Hematopoietic multipotent progenitor cell treated with erythropoietin and hydrocortisone succinate and interleukin-3 and kit ligand, for 6 days (in vitro differentiated cells): ENCODE measurements at places on chromosomes 1 and 21.

DNA sequence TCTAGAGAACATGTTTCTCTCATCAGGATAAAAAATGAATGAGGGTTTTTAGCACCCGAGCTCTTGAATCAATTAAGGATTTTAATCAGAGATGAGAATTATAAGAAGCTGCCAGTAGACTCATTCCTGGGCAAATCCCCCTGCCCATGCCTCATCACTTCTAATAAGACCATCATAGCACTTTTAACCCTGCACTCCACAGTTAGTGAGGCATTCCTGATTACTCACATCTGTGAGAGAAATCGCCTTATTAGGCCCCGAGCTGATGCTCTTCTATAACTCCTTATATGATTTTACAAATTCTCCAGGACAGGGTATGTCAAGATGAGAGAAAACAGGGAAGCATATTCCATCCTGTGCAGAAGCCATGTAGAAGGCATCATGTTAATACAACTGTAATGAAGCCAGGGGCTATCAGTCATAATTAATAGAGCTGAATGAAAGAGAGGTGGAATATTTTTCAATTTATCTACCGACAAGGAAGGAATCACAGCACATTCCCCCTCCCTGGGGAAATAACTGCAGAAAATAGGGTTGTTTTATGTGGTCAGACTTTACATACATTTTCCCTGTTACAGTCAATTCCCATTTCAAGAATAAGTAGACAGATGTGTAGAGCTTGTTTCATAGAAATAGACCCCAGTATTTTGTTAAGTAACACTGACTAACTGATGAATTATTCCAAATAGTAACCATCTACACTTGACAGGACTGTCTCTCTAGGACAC is 272.7 kb downstream of the HHIPL2 start:
- DNase-seq = no peak

DNA sequence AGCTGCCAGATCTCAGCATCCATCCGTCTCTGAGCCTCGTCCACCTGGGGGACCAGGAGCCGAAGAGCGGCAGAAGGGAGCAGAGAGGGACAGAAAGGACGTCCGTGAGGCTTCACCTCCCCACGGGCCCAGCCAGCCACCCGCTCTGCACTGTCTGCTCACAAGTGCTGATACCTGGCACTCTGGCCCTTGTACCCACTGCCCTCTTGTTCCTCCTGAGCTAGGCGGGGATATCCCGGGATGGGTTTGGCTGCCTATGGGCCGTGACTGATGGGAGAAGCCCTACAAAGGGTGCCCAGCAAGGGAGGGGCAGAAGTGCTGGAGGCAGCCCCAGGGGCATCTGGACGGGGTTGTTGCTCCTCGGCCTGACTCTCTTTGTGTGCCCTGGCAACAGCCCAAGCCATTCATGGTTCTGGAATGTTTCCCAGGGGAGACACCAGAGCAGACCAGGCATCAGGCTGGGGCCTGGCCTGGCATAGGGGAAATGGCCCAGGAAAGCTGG is 57.6 kb downstream of the LDLRAD2 start:
- DNase-seq = no peak

DNA sequence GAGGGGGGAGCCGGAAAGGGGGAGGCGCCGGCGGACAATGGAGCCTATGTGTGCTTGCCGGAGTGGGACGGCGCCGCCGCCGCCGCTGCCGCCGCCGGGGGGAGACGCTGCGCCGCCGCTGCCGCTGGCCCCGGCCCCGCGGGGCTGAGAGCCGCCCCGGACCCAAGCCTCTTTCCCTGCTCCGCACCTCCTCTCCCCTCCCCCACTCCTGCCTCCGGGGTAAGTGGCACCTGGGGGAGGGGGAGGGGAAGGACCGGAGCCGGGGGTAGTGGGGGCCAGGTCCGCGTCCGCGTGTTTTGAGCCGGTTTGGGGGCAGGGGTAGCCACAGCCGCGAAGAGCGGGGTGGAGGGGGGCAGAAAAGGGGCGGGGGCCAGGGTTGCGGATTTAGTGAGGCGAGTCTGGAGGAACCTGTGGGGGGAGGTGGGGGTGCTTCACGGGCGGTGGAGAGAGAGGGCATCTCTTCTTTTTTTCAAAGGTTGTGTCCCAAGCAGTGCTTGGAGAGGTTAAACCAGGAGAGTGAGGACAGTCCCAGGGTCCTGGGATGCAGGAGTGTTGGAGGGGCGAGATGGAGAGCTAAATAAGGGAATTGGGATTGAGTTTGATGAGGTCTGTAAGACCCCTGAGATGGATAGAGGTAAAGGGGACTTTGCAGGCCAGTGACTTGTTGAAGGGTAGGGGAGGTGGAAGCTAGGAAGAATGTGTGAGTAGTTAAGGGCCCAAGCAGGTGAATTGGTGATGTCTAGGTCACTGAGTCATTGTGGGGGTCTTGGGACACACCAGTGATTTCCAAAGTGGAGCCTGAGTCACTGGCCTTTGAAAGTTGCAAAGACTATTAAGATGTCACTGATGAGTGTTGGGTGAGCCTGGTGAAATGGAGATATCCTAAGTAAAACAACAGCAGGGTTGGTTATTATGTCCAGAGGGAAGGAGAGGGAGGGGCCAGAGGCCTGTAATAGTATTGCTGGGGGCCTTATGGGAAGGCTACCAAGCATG is 59.1 kb downstream of the BCL9 start:
- peak; percentile 38 for DNase-seq

- DNase-seq = peak; percentile 93
Observed at GRCh38 chr1:47192458-47193384, 2.9 kb upstream of the PDZK1IP1 start.

DNA sequence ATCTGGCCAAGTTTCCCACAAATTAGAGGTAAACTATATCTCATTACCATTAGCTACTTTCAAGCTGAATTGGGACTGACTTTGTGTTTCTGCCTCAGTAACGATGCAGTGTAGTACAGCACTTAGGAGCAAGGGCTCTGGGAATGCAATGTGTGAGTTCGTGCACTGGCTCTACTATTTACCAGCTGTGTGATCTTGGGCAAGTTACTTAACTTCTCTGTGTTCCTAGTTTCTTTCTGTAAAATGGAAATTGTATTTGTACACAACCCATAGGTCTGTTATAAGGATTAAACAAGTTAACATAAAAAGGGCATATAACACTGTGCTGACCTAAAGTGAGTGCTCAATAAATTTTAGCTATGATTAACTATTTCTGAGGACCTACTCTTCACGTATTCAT is 65.0 kb upstream of the CSF1 start:
- DNase-seq = no peak

DNA sequence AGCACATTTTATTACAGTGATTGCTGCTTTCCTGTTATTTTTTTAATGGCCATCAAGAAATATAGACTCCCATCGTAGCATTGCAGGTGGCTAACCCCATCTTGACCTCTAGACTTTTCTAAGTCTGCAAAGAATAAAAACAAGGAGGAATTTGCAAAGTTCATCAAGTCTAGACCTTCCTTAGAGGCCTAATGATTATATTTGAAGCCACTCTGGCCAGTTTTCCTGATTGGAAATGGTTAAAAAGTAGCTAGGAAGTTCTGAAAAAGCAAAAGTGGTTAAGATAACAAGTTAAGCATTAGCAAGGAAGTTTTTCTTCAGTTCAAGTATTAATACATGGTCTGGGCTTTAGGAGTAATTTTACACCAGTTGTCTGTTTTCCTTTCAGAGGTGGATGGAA is 16.7 kb upstream of the KCNJ15 start:
- no peak for DNase-seq

- DNase-seq = no peak
Observed at GRCh38 chr1:100794748-100795645, 75.5 kb downstream of the VCAM1 start.

DNA sequence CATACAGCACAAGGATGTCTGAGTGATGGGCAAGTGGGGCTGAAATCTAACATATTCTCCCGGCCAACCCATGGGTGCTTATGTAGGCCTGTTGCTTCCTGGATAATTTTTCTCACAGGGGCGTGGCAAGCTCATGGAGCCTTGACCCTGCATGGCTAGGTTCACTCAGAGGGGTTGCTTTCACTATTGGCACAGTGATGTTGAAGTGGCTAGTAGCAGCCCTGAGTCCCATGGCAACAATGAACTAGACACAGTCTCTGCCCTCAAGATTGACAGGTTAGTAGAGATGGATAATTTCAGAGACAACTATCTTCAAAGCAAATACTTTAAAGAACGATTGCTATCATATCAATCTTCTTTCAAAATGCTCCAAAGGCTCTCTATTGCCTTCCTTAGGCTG is 6.5 kb upstream of the MAB21L3 start:
- DNase-seq = no peak

DNA sequence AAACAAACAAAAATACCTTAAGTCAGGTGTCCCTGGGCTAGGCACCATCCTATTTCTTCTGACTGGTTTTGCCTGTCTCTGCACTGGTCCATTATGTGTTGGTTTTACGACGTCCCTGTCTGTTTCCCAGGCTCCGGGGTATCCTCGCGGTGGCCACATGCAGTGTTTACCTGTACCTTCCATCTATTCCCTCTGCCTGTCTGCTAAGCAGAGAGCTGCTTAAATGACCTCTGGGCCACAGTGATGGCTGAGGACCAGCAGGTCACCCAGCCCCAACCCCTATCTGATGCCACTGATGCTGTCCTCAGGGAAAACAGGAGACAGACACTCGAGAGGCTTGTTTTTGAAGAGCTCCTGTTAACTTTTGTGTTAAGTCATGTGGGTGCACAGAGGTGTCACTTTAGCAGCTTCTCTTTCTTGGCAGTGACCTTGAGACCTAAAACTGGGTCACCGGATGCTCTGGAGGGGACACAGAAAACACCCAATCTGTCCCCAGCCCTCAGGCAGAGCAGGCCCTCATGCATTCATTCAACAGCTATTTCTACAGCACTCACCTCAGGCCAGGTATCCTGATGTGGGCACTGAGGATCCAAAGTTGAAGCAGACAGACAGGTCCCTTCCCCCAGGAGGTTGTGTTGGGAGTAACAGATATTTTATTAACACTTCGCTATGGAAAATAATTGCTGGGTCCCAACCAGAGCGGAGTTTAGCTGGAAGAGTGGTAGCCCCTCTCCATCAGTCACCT is 4.4 kb upstream of the EFHD2 start:
- no peak for DNase-seq

- no peak for DNase-seq
Observed at GRCh38 chr1:216651826-216652418, 71.3 kb downstream of the ESRRG start.

DNA sequence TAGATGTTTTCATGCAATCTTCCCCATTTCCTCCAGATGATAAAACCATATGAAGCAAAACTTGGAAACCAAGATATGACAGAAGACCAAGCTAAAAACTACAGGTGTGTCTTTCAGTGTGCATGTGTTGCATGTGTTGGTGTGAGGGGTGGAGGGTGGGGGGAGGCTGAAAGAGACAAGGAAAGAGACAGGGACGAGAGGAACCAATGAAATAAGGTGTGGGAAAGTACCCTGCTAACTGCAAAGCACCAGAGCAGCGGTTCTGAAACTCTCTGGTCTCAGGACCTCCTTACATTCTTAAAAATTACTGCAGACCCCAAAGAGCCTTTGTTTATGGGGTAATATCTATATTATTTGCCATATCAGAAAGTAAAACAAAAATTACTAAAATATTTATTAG is 87.4 kb upstream of the HIVEP3 start:
- DNase-seq = no peak

GRCh38 chr21:43211072-43211759 is 42.4 kb downstream of the CRYAA start:
- peak; percentile 16 for DNase-seq

GRCh38 chr1:42934541-42935312 is 23.9 kb downstream of the SLC2A1 start:
- DNase-seq = no peak

DNA sequence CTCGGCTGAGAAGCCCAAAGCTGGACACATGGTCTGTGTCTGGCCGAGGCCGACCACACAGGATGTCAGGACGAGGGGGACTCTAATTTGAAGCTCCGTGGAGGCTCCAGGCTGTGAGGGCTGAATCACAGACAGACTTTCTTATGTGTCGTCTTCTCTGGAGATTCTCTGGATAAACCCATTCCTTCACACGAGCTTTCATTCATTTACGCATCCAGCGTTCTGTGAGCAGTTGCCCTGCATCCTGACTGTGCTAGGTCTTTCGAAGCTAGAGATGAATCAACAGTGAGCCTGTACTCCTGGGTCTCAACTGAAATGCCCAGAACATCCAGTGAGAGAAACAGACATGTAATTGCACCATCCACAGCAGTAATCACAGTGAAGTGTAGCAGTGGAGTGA is 49.6 kb downstream of the ECE1 start:
- DNase-seq = no peak

GRCh38 chr1:225825078-225825477 is 15.2 kb downstream of the EPHX1 start:
- peak; percentile 71 for DNase-seq

- DNase-seq = peak; percentile 40
Observed at GRCh38 chr1:21331752-21332478, 41.7 kb upstream of the ECE1 start.

DNA sequence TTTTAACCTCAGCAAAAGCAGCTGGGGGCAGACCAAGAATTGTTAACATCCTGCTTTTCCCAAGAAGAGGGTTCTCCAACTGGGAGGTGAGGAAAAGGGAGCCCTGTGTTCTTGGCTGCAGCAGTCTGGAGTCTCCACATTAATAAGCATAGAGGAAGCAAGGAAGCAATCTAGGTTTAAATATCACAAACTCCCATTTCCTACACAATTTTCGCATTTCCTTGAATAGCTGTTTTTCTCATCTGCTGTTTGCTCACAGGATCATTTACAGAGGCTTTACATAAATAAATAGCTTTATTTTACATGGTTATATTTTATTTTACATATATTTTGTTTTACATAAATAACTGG is 124.0 kb downstream of the TRIM33 start:
- no peak for DNase-seq

- peak; percentile 80 for DNase-seq
Observed at GRCh38 chr21:33362044-33362555, 37.3 kb downstream of the IFNAR1 start.

DNA sequence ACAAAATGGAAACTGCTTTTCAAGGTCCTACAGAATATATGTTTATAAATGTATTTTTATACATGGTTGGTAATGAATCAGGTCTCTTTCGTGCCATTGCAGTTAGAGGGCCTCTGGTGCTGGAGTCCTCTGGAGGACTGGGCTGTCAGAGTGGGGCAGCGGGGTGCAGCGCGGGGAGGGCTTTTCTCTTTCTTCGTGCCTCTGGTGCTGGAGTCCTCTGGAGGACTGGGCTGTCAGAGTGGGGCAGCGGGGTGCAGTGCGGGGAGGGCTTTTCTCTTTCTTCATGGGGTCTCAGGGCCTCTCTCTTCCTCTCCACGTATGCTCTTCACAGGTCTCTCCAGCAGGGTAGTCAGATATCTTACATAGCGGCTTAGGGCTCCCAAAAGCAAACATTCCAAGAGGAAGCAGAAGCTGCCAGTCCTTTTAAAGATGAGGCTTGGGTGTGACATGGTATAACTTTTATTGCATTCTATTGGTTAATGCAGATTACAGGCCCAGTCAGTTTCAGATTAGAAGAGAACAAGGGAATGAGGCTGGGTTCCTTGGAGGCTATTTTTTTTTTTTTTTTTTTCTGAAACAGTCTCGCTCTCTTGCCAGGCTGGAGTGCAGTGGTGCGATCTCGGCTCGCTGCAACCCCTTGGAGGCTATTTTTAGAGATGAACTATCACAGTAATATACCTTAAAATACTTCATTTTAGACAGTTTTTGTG is 13.1 kb downstream of the SDCCAG8 start:
- no peak for DNase-seq
